ENCODE measurements at places on chromosomes 7 and 10. TPM values are rescaled to one million over a fixed set of nuclear protein-coding genes. Genes with fewer than 3 reads are reported as not detected.

TRIM50 gene
- total RNA-seq: 1.8 TPM

EPO gene
- not detected for total RNA-seq

PON2 gene
- 36.6 TPM for total RNA-seq

GRCh38 chr10:29089091-29089490 lies 199.8 kb upstream of the LYZL1 start:
- no peak overlapping the region for H3K27ac ChIP-seq
- no peaks in the 10 kb centered on the region for H3K36me3 ChIP-seq
- H3K4me1 ChIP-seq: no peaks in the 10 kb centered on the region
- DNase-seq: no peak
- no peak overlapping the region for H3K4me3 ChIP-seq

GRCh38 chr10:57844387-57844998 lies 423.2 kb downstream of the IPMK start:
- no peaks in the 10 kb centered on the region for H3K27me3 ChIP-seq
- H3K36me3 ChIP-seq: no peaks in the 10 kb centered on the region
- no peaks in the 10 kb centered on the region for H3K4me1 ChIP-seq
- H3K27ac ChIP-seq: no peak overlapping the region

GRCh38 chr7:105336009-105336408 lies 52.7 kb downstream of the SRPK2 start:
- no peak for DNase-seq
- no peaks in the 10 kb centered on the region for H3K36me3 ChIP-seq
- no peaks in the 10 kb centered on the region for H3K4me1 ChIP-seq
- no peak overlapping the region for H3K27ac ChIP-seq
- no peak overlapping the region for H3K4me3 ChIP-seq

DNA sequence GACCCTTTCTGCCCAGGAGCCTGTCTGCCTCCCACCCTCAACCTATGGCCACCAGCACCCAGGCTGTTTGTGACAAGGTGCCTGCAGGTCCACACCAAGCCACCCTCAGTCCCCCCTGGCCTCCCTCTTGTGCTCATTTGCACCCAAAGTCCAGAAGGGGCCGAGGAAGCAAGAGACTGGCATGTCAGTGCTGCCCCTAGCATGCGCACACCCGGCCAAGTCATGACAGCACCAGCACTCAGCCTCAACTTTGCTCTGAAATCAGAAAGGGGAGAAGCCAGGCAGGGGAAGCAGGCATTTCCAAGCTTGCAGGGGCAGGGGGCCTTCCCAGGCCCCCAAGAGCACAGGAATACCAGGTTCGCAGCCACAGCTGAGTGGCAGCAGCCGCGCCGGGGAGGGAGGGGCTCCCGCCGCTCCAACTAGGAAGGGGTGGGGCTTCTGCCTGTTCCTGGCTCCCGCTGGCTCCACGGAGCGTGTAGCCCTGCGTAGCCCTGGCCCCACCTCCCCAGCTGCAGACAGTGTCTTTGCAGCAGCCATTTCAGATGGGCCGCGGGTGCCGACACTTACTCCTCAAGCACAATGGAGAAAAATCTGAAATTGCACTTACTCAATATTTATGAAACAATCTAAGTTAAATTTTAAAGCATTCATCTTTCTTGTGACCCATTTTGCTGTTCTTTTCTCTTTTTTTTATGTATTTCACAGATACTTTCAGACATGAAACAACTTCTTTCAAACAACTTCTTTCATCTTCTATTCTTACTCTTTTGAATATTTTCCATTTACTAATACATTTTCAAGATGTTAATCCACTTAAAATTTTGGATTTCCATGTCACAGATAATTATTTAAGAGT lies 54.9 kb upstream of the ABCB5 start:
- no peak for DNase-seq
- no peak overlapping the region for H3K27ac ChIP-seq
- H3K4me3 ChIP-seq: no peak overlapping the region
- H3K27me3 ChIP-seq: no peaks in the 10 kb centered on the region

GRCh38 chr10:22536620-22537019 lies 177.8 kb downstream of the PIP4K2A start:
- H3K27me3 ChIP-seq: no peaks in the 10 kb centered on the region
- DNase-seq: no peak
- no peaks in the 10 kb centered on the region for H3K36me3 ChIP-seq
- no peaks in the 10 kb centered on the region for H3K4me1 ChIP-seq
- H3K4me3 ChIP-seq: no peak overlapping the region
- no peak overlapping the region for H3K27ac ChIP-seq

GRCh38 chr10:48926255-48926654 lies 13.4 kb downstream of the LRRC18 start:
- no peaks in the 10 kb centered on the region for H3K4me1 ChIP-seq
- no peaks in the 10 kb centered on the region for H3K36me3 ChIP-seq
- no peak for DNase-seq
- H3K27me3 ChIP-seq: no peaks in the 10 kb centered on the region

- no peak for DNase-seq
- H3K36me3 ChIP-seq: no peaks in the 10 kb centered on the region
These were observed 184.3 kb upstream of the ITGB1 start for GRCh38 chr10:33142295-33142694.

DNA sequence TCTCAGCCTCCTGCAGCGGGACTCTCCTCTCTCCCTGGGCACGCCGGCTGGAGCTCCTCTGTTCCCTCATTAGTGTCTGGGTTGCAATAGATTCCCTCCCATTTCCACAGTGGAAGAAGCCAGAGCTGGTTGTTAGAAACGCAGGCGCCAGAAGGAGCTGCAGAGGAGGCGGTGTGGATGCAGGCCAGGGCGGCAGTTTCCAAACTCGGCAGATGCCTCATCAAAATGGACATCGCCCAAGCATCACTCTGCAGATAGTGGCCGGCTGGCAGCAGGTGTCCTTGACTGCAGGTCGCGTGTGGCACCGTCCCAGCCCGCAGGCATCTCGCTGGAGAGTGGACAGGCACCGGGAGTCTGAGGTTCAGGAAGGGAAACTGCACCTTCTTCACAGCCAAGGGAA lies 201.8 kb downstream of the TCERG1L start:
- no peaks in the 10 kb centered on the region for H3K4me1 ChIP-seq
- H3K36me3 ChIP-seq: no peaks in the 10 kb centered on the region
- DNase-seq: peak; percentile 73
- no peak overlapping the region for H3K27ac ChIP-seq

DNA sequence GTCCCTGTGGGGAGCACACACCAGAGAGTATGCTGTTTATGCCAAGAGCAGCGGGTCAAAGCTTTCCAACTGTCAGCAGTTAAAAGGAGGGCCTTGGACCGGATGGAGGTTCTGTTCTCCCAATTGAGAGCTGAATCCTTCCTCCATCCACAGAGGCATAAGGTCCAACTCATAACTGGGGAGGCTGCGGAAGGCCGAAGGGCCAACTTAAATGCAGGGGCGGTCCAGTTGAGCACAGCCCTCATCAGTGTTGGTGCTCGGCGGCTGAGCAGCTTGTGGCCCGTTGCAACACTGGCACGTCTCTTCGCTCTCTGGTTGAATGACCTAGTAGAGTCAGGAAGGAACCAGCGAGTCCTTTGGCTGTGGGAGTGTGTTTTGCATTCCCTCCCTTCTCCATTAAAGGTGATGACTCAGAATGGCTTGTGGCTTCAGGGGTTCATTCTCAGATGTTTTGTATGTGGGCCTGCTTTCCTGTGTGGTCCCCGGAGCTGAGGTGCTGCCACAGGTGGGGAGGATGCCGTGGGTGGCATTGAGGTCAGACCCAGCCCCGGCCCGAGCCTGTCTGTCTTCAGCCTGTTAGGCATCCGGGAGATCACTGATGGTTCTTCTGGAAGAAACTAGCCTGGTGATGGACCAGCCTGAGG lies 44.8 kb upstream of the DMBT1 start:
- no peaks in the 10 kb centered on the region for H3K27me3 ChIP-seq
- H3K27ac ChIP-seq: no peak overlapping the region
- H3K4me3 ChIP-seq: no peak overlapping the region
- no peaks in the 10 kb centered on the region for H3K36me3 ChIP-seq
- no peak for DNase-seq
- peaks cover 16% of the 10 kb centered on the region for H3K4me1 ChIP-seq

- no peaks in the 10 kb centered on the region for H3K27me3 ChIP-seq
- H3K27ac ChIP-seq: peak overlapping the region; percentile 29
- no peak overlapping the region for H3K4me3 ChIP-seq
These were observed 49.1 kb downstream of the CHST15 start for GRCh38 chr10:124044143-124044862.
